CD4-positive, alpha-beta T cell treated with Interleukin-17A for 1 hour (primary cell): ENCODE measurements at places on chromosomes 4 and X.

GRCh38 chr4:183153190-183153916, 54.3 kb downstream of the WWC2 start:
- DNase-seq: no peak

DNA sequence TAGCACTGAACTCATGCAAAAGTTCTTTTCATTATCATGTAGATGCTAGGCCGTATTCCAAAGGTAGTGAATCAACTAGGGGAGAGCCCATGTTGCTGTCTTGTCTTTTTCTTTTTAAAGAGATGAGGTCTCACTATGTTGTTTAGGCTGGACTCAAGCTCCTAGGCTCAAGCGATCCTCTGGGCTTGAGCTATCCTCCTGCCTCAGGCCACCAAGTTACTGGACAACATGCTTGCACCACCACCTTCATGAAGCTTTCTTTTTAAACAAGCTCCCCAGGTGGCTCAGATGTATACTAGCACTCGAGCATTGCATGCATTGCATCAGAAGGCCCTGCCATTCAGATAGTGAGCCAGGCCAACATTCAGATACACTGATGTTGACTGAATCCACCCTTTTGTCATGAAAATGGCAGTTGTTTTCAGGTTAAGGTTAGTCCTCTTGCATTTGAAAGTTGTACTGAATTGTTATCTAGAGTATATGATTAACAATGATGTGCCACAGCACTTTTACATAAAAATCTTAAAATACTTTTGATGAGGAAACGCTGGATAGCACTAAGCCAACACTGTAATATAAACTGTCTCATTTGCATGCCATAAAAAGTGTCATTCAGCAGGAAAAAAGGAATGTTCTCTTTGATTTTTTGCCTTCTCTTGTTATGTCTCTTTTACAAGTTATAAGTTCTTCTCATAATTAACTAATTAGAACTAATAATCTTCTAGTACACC, 76.7 kb downstream of the FNIP2 start:
- no peak for DNase-seq

DNA sequence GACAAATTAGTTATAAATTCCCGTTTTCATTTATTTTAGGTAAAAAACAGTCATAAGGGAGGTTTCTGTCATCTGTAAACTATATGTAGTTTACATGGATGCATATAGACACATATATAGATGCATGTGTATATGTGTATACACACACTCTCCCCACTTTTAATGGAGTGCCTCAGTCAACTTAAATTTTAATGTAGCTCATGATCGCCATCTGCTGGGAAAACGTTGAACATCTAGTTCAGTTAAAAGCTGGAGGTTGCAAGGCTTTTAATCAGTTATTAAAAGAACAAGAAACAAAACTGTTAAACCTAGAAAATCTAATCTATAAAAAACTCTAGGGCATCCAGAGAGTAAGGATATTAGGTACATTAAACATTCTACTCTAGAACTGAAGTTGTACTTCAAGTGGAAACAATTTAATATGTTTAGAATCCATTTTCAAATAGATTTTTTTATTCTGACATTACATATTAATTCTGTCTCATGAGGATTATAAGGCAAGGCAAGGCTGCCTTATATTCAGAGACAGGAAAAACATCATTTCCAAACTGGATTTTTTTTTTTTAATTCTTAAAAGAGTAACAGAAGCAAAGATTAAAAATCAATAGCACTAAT, 122.6 kb downstream of the SHISA3 start:
- DNase-seq: peak; percentile 60

DNA sequence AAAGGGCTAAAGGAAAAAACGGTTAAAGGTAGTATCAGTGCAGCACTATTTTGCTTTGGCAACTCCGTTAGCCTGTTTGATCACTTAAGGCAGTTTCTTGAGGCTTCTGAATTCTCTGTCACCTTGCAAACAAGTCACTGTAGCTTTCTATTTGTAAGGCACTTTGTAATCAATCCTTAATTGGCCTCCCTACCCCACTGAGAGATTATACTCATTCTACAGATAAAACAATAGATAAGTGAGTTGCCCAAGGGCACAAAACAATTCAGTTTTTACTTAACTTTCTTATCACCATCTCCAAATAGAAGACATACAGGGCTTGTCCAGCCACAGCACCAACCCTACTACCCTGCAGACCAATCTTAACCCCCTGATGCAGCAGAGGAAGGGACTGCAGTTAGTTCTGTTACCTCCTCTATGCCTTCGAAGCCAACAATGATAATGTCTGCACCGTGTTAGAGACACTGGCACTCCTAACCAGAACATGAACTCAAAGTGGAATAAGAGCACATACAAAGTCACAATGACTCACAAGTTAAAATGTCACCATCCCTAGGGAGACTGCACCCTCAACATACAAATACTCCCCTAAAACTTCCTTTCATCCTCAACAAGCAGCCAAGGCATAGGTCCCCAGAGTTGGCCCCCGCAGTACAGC, 1.7 kb downstream of the TMEM185A start:
- no peak for DNase-seq

GRCh38 chrX:42732506-42732905, 45.5 kb downstream of the PPP1R2C start:
- DNase-seq: no peak

DNA sequence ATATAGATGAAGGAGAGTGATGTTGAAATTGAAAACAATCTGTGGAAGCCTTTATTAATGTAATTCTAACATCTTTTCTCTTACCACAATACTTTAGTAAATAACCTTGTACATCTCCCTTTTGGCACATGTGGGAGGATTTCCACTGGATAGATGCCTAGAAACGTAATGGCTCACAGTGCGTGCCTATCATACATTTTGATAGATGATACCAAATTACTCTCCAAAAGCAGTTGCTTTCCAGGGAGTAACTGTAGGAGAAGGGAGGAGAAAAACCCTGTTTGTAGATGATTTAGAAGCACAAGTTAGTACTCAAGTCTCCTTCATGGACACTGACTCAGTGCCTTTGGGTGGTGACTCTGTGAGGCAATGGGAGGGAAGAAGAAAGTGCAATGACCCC, 476.3 kb downstream of the CCSER1 start:
- DNase-seq: no peak

DNA sequence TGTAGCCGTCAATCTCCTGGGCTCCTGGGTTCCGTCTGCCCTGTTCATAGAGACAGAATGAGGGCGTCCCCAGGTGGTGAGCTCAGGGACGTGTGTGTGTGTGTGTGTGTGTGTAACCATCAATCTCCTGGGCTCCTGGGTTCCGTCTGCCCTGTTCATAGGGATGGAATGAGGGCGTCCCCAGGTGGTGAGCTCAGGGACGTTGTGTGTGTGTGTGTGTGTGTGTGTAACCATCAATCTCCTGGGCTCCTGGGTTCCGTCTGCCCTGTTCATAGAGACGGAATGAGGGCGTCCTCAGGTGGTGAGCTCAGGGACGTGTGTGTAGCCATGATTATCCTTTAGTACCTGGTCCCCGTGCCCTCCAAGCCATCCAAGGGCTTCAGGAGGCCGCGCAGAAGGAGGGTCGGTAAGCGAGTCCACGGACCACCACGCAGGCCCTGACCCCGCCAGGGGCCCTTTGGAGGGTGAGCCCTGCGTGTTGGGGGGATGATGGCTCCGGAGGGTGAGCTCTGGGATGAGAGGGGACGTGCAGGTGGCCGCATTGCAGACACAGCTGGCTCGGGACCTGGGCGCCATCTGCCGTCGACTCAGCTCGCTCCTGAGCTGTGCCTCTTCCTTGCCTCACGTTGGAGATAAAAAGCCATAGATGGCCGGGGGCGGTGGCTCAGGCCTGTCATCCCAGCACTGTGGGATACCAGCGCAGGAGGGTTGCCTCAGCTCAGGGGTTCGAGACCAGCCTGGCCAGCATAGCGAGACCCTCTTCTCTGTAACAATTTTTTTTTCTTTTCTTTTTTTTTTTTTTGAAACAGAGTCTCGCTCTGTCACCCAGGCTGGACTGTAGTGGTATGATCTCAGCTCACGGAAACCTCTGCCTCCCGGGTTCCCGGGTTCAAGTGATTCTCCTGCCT, 5.4 kb upstream of the GTPBP6 start:
- DNase-seq: peak; percentile 62

GRCh38 chr4:168717847-168718246, 221.0 kb downstream of the PALLD start:
- DNase-seq: no peak

GRCh38 chrX:150605603-150606002, 37.2 kb downstream of the MTM1 start:
- DNase-seq: no peak
